ENCODE measurements at places on chromosomes 12 and 14. TPM values are rescaled to one million over a fixed set of nuclear protein-coding genes. Genes with fewer than 3 reads are reported as not detected.

Gene KRT7
- 4,828 TPM for total RNA-seq

Gene KRT77
- total RNA-seq, result not detected

Gene EGLN3
- total RNA-seq, result 5.3 TPM

Gene KCNH3
- total RNA-seq, result 1.2 TPM

Gene TMEM121
- total RNA-seq, result 8.7 TPM

Gene NID2
- total RNA-seq, result 13.8 TPM

Gene CCND2
- not detected for total RNA-seq

Gene ZNF705A
- not detected for total RNA-seq

All from A549 treated with GW870086 at 1 μM for 4 hours (cell line).